Astrocyte (in vitro differentiated cells and primary cell): ENCODE measurements at places on chromosomes 13 and 19.

DNA sequence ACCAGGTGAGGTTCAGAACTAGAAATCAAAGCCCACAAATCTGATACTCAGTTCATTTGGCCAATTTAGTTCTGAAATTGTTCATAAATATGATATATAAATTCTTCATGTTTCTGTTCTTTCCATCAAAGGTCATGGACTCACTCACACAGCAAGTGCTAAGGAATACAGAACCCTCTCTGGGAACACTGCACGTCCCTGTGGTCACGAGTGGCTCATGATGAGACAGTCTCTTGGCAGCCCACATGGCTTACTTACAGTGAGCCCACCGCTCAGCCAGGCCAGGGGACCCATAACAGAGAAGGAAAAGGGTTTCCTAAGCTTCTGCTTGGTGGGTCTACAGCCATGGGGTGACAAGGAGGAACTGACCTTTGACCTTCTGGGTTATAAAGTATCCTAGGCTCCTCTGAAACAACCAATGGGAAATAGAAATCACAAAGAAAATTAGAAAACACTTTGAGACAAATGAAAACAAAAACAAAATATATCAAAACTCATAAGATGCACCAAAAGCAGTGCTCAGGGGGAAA lies 67.4 kb downstream of the CDADC1 start:
- H3K27me3 ChIP-seq = no peaks in the 10 kb centered on the region
- peak; percentile 32 for DNase-seq
- H3K4me3 ChIP-seq = no peak overlapping the region
- H3K4me1 ChIP-seq = peaks cover 17% of the 10 kb centered on the region
- H3K27ac ChIP-seq = peak overlapping the region; percentile 96

DNA sequence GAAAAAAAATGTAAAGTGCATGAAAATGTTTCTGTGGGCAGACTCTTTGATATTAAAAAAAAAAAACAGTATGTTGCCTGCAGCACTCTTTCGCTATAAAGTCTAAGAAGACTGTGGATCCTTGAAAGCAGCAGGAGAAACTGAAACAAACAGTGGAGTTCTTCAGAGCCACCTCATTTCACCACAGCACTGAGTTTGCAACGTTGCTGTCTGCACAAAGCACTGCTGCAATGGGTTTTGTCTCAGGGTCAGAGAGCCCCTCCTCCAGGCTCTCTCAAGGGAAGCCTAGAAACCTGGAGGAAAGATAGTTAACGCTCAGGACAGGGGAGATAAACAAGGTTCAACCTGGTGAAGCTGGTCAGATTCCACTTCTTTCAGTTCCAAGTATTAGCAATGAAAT lies 248.7 kb downstream of the EFNB2 start:
- no peak for DNase-seq
- no peaks in the 10 kb centered on the region for H3K36me3 ChIP-seq
- H3K27me3 ChIP-seq = no peaks in the 10 kb centered on the region
- no peak overlapping the region for H3K27ac ChIP-seq

DNA sequence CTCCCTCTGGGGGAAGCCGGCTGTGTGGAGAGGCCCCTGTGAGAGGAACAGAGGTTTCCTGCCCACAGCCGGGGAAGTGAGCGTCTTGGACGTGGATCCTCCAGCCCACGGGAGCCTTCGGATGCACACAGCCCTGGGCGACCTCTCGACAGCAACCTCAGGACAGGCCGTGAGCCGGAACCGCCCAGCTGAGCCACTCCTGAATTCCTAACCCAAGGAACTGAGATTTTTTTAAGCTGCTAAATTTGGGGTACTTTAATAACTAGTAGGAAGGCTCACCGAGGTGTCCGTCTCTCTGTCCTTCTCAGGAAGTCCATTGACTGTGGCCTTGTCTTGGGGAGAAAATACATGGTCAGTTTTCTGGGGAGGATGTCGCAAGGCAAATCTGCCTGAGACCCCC lies 9.1 kb downstream of the LAIR1 start:
- no peaks in the 10 kb centered on the region for H3K36me3 ChIP-seq
- no peak overlapping the region for H3K27ac ChIP-seq
- no peak for DNase-seq
- no peaks in the 10 kb centered on the region for H3K4me1 ChIP-seq
- H3K27me3 ChIP-seq = peaks cover 2% of the 10 kb centered on the region
- H3K4me3 ChIP-seq = no peak overlapping the region

DNA sequence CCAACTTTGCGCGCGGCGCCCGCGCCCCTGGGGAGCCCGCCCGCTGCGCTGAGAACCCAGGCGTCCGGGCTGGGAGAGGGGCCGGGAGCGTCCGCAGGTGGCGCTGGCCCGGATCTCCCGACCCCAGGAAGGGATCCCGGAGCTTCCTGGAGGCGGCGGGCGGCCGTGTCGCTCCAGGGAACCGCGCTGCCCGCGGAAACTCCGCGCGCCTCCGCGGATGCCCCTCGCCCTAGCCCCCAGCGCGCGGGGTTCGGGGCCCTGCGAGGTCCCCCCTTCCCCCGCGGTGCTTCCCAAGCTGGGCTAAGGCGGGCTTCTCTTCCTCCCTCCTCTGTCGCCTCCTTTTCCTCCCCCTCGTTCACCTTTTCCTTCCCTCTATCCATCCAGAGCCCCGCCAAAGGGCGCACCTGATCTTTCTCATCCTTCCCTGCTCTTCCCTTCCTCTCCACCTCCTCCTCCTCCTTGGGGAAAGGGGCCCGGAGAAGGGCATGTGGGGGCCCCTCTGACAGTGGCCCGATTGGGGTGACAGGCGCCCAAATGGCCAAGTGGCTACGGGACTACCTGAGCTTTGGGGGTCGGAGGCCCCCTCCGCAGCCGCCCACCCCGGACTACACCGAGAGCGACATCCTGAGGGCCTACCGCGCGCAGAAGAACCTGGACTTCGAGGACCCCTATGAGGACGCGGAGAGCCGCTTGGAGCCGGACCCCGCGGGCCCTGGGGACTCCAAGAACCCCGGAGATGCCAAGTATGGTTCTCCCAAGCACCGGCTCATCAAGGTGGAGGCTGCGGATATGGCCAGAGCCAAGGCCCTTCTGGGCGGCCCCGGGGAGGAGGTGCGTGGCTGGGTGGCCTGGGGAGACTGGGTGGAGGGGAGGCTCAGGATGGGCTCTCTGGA lies 710 bp downstream of the SHD start:
- DNase-seq = no peak
- no peaks in the 10 kb centered on the region for H3K4me1 ChIP-seq
- H3K27ac ChIP-seq = no peak overlapping the region
- H3K4me3 ChIP-seq = no peak overlapping the region

DNA sequence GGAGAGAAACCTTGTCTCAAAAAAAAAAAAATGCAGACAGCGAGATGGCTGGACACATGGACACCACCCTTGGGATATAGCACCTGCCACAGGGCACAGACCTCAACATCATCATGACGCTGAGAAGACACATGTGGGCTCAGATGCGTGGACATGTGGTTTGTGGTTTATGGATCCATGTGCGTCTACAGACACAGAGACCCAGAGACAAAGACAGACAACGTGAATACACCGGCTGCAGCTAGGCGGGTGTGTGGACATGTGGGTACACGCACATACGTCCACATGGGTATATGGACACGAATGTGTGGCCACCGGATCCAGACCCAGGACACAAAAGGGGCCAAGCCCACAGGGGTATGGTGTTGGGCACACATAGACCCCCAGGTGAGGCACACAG lies 1.3 kb downstream of the TNFSF14 start:
- no peaks in the 10 kb centered on the region for H3K4me1 ChIP-seq
- no peak overlapping the region for H3K27ac ChIP-seq
- DNase-seq = no peak
- H3K4me3 ChIP-seq = no peak overlapping the region
